ENCODE measurements at places on chromosomes 16 and 17.

GRCh38 chr16:46748775-46749705 lies 896 bp upstream of the MYLK3 start:
- DNase-seq, result no peak

GRCh38 chr16:86344881-86345280 lies 165.4 kb upstream of the FOXF1 start:
- DNase-seq, result no peak

- DNase-seq, result no peak
These were observed 2.5 kb upstream of the METRNL start for GRCh38 chr17:83076938-83077337.

GRCh38 chr17:79872762-79873161 lies 33.5 kb upstream of the CBX4 start:
- no peak for DNase-seq
